Activated CD4-positive, CD25-positive, alpha-beta regulatory T cell (primary cell): ENCODE measurements at places on chromosomes 13 and 19.

GRCh38 chr19:47371261-47371660 is 22.1 kb downstream of the DHX34 start:
- no peak for DNase-seq

GRCh38 chr13:104816726-104817125 is 1718.7 kb downstream of the EFNB2 start:
- DNase-seq = no peak

GRCh38 chr13:107580741-107581412 is 634.5 kb downstream of the LIG4 start:
- no peak for DNase-seq

GRCh38 chr13:71491010-71491409 is 376.0 kb downstream of the DACH1 start:
- DNase-seq = no peak

DNA sequence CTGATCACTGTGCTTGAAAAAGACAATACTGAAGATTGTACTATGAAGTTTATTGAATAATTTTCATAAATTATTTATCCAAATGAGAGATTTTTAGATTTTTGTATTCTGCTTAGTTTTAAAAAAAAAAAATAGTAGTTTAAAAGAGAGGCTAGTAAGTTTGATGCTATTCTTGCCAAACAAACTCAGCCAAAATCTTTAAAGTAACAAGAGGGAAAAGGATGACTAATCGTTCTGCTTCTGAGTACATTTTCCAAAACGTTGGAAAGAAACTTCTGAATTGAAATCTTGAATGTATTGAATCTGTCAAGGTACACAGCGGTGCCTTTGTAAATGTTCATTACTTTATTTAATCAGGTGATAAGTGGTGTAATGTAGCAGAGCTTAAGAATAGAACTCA is 34.4 kb downstream of the NUP58 start:
- no peak for DNase-seq
